Myocyte (in vitro differentiated cells): ENCODE measurements at places on chromosomes 1 and 21. TPM values are rescaled to one million over a fixed set of nuclear protein-coding genes. Genes with fewer than 3 reads are reported as not detected.

Gene PSRC1
- 3.6 and 4.0 TPM in 2 replicates for total RNA-seq

Gene PLA2G2D
- not detected in 2 replicates for total RNA-seq

Gene LRRIQ3
- total RNA-seq: 0.57 and 1.6 TPM in 2 replicates

Gene CLCA1
- not detected in 2 replicates for total RNA-seq

Gene IGSF9
- total RNA-seq: 0.16 TPM in 1 of 2 replicates, not detected in the other

Gene MTARC1
- total RNA-seq: 0.31 and 0.51 TPM in 2 replicates

Gene TRIM58
- total RNA-seq: not detected in 2 replicates

Gene ADAMTS1
- 21.4 and 23.0 TPM in 2 replicates for total RNA-seq

Gene LCE2C
- not detected in 2 replicates for total RNA-seq

Gene MYOM3
- total RNA-seq: 113 and 161 TPM in 2 replicates

Gene KCNT2
- total RNA-seq: 0.62 and 1.1 TPM in 2 replicates

Gene AKR7A3
- 0.19 and 0.52 TPM in 2 replicates for total RNA-seq

Gene GRHL3
- total RNA-seq: not detected in 2 replicates

Gene RHEX
- not detected in 2 replicates for total RNA-seq

Gene GJC2
- 0.26 and 0.80 TPM in 2 replicates for total RNA-seq

Gene SYTL1
- total RNA-seq: 0.05 TPM in 1 of 2 replicates, not detected in the other

Gene RBM11
- total RNA-seq: not detected in 2 replicates

Gene SMCP
- not detected in 2 replicates for total RNA-seq

Gene CD247
- 0.21 TPM in 1 of 2 replicates, not detected in the other for total RNA-seq

Gene SLC1A7
- total RNA-seq: 0.21 and 0.29 TPM in 2 replicates

Gene RORC
- 0.72 and 1.4 TPM in 2 replicates for total RNA-seq

Gene SH2D2A
- not detected in 2 replicates for total RNA-seq

Gene ZNF496
- total RNA-seq: 35.9 and 50.9 TPM in 2 replicates

Gene PRAMEF11
- total RNA-seq: not detected in 2 replicates

Gene OR2L8
- total RNA-seq: not detected in 2 replicates

Gene RHD
- not detected in 2 replicates for total RNA-seq

Gene PTPN22
- 1.4 and 2.0 TPM in 2 replicates for total RNA-seq

Gene LAPTM5
- 0.62 and 0.78 TPM in 2 replicates for total RNA-seq

Gene OR2T27
- total RNA-seq: not detected in 2 replicates

Gene PPFIA4
- 122 and 180 TPM in 2 replicates for total RNA-seq

Gene ASCL5
- not detected in 2 replicates for total RNA-seq

Gene NR1I3
- not detected in 2 replicates for total RNA-seq

Gene ADAMTS4
- 19.7 and 22.4 TPM in 2 replicates for total RNA-seq

Gene CCDC18
- total RNA-seq: 2.2 and 3.1 TPM in 2 replicates

Gene ASAP3
- total RNA-seq: 48.8 and 104 TPM in 2 replicates

Gene ZNF648
- not detected in 2 replicates for total RNA-seq

Gene UMODL1
- total RNA-seq: not detected in 2 replicates

Gene LAMB3
- total RNA-seq: 8.5 and 18.2 TPM in 2 replicates

Gene C1orf167
- 4.8 and 5.1 TPM in 2 replicates for total RNA-seq

Gene AADACL4
- total RNA-seq: not detected in 2 replicates

Gene PRAMEF5
- not detected in 2 replicates for total RNA-seq

Gene GJA8
- total RNA-seq: not detected in 2 replicates

Gene ACTL8
- total RNA-seq: not detected in 2 replicates

Gene DDR2
- 51.4 and 65.3 TPM in 2 replicates for total RNA-seq

Gene PCAT6
- total RNA-seq: 0.78 and 0.99 TPM in 2 replicates

Gene PSMA5
- total RNA-seq: 58.4 and 72.8 TPM in 2 replicates

Gene FCGR3A
- total RNA-seq: not detected in 2 replicates

Gene PCBP3
- total RNA-seq: 1.5 and 1.7 TPM in 2 replicates

Gene SELL
- total RNA-seq: not detected in 2 replicates

Gene RHBDL2
- 0.16 TPM in 1 of 2 replicates, not detected in the other for total RNA-seq

Gene NHLH2
- 1.3 and 2.5 TPM in 2 replicates for total RNA-seq

Gene KIF21B
- 0.03 and 0.31 TPM in 2 replicates for total RNA-seq

Gene AMY1B
- not detected in 2 replicates for total RNA-seq

Gene ATAD3A
- 31.3 and 41.9 TPM in 2 replicates for total RNA-seq

Gene LCE3A
- not detected in 2 replicates for total RNA-seq

Gene COP1
- total RNA-seq: 33.9 and 38.7 TPM in 2 replicates

Gene IL22RA1
- not detected in 2 replicates for total RNA-seq
